Activated T-helper 1 cell treated with anti-CD3 and anti-CD28 coated beads, Interleukin-12 subunit alpha, Interleukin-12 subunit beta, Interleukin-2, Interleukin-4 antibody, amounts not matched to agents 30 ng/mL and 10 ng/mL and 1 ng/mL, durations not matched to agents 14 hours and 24 hours and 36 hours (primary cell): ENCODE measurements at places on chromosomes 13 and 19.
A peak's percentile ranks its signal among the peaks of the same experiment; 100 is the strongest.

DNA sequence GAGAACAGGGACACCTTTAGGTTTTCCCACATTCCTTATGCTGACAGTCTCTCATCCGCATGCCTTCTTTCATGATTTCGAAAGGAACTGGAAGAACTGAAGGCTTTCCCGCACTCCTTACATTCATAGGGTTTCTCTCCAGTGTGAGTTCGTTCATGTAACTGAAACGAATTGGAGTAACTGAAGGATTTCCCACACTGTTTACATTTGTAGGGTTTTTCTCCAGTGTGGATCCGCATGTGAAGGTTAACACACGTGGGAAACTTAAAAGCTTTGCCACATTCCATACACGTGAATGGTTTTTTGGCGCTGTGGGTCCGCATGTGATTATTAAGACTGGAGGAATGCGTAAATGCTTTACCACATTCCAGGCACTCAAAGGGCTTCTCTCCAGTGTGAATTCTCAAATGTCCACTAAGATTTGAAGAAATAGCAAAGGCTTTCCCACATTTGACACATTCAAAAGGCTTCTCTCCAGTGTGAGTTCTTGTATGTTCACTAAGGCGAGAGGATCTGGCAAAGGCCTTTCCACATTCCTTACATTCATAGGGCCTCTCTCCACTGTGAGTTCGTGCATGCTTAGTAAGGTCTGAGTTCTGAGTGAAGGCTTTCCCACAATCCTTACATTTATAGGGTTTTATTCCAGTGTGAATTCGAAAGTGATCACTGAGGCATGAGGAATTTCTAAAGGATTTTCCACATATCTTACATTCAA, 22.0 kb downstream of the ZNF266 start:
- DNase-seq = no peak

GRCh38 chr13:41137241-41137640, 4.6 kb upstream of the KBTBD6 start:
- DNase-seq = no peak

DNA sequence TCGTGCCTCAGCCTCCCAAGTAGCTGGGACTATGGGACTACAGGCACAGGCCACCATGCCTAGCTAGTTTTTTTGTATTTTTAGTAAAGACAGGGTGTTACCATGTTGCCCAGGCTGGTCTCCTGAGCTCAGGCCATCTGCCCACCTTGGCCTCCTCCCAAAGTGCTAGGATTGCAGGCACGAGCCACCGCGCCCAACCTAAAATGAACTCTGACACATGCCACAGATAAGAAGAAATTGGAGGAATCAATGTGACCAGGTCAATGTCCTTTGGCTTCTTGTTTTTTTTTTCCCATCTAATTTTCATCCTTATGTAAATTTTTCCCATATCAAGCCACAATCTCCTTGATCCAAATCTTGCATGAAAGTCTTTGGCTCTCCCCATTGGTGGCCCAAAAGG, 68.1 kb upstream of the SOX21 start:
- DNase-seq = no peak

- DNase-seq = no peak
Observed at GRCh38 chr19:17861542-17862402, 2.1 kb downstream of the RPL18A start.

GRCh38 chr13:92864584-92865284, 361.9 kb upstream of the GPC6 start:
- no peak for DNase-seq

GRCh38 chr13:20580257-20580656, 13.3 kb downstream of the IFT88 start:
- DNase-seq = no peak

GRCh38 chr13:37069597-37070103, 10.2 kb upstream of the SUPT20H start:
- no peak for DNase-seq

DNA sequence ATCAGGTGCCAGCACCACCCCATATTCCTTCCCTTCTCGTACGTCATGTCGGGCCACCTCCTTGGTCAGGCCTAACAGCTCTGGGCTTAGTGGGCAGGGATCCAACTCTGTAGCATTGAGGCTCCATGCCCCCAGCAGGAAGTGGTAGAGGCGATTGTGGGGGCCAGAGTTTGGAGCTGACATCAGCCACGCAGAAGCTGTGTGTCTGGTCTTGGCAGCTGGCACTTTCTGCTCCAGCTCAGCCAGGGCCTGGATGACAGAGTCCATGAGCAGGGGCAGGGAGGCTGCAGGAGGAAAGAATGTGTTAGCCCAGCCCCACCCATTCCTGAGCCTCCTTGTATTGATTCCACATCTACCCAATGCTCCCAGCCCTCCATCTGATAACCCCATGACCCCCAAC, 3.0 kb downstream of the PGLYRP2 start:
- no peak for DNase-seq

DNA sequence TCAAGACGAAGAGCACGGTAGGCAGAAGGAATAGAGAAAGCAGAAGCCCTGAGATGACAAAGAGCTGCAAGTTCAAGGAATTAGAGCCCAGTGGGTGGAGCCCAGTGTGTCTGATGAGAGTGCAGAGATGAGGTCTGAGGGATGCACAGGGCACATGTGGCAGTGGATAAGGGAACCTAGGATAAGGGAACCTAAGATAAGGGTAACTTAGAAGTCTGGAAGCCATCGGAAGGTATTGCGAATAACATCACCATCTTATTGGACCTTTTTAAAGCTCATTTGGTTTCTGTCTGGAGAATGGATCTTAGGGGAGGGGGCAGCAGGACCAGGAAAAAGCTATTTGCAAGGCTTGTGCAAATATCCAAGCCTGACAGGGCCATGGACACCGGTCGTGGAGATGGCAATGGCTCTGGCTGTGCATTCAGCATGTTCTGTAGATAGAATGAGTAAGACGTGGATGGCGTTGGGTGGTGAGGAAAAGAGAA, 1.3 kb downstream of the FPR3 start:
- DNase-seq = no peak

DNA sequence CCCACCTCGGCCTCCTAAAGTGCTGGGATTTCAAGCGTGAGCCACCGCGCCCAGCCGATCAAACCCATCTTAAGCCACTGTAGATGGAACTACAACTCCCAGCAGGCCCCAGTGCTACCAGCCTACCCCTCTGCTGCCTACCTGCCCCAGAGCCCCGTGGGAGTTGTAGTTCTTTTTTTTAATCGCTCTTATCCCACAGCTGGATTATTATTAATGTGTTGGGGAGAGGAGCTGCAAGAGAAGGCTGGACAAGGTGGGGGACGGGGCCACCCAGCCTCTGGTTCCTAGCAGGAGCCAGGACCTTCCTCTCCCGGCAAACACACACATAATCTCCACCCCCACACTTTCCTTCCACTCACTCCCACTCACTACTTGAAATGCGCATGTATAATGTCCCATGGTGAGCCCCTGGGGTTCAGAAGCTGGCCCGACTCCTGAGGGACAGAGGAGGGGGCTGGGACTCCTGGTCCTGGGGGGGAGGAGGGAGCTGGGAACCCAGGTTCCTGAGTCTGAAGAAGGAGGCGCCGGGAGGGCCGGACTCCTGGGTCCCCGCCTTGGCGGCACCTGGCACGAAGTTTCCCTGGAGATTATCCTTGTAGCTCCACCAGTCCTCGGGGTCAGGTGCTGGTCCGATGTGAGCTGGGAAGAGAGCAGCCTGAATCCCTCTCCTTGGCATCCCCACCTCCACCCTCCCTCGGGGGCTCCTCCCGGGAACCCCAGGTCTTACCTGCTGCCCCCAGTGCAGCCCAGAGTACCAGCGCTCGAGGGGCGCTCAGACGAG, 958 bp downstream of the CA11 start:
- peak; percentile 61 for DNase-seq

DNA sequence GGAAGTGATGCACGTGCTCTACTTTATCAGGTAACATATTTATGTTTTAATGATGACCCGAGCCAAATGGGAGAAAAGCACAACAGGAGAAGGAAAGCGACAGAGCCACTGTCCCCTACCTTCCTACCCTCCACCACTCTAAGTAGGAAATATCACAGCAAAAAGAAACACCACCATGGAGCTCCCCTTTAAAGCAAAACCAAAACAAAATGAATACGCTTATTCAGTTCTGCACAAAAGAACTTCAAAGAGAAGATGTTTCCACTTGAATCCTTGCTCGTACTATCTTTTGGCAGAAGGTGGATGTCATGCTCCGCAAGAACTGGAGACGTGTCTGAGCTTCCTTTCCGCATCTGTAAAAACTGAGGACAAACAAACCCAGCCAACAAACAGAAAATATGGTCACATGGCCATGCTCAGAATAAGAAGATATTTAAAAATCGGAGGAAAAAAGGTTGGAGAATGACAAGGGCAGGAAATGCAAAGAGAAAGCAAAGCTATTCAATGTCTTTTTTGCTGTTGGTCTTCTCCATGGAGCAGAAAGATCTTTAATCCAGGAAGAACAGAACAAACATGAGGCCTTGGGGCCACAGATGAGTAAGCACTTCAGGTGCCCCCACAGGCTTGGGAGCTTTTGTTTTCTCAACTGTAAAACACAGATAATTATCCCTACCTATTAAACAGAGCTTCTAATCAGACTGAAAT, 19.5 kb downstream of the N4BP2L1 start:
- DNase-seq = no peak

DNA sequence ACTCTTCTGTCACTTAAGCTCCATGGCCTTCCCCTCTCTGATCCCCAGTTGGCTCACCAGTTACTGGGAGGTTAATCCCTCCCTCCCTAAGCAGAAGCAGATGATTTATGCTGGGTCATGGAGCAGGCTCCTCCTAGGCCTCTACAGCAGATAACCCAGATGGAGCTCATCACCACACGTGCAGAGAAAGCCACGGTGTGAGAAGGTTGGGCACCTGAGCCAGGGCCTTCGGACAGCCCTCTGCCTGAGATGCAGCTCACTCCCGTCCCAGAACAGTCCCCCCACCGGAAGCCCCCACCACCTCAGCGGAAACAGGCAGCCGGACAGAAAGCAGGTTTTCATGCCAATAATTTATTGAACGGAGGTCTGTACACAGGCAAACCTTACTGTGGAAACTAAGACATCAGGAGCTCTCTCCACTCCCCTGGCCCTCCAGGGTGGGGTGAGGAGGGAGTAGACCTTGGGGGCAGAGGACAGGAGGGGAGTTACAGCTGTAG, 9.8 kb downstream of the ZNF526 start:
- DNase-seq = no peak

- DNase-seq = no peak
Observed at GRCh38 chr19:2591537-2592291, 110.8 kb downstream of the GNG7 start.

DNA sequence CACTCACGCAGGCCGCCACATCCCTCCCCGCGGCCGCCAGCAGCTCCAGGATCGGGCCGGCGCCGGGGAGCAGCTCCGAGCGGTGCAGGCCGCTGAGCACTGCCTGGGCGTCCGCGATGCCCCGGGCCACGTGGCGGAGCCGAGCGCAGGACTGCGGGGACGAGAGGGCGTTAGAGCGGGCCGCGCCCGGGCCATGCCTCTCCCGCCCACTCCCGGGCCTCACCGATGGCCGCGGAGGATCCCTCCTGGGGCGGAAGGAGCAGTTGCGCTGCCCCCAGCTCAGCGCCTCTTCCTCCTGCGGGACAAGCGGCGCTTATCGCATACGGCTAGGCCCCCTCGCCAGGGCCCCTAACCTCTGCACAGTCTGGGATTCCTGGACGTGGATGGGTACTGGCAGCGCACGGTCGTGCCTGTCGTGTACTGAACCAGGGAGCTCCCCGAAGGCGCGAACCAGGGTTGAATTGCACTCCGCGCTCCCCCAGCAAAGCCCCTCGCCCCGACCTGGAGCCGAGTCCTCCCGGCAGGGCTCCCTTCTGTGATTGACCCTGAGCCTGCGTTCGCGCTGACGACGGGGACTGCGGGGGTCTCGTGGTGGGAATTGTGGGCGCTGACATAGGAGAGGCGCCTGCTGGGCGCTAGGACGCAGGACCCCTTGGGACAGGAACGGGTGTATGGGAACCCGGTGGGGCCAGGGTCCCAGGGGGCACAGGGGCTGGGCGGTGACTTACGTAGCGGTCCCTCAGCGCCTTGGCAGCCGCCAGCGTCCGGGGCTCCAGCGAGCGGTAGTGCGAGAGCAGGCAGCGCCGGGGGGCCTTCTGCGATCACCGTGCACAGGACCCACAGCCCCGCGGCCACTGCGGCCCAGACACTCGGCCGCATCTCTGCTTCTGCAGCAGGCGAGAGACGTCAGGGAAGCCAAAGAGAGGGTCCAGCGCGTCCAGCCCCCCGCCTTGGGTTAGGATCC, 673 bp downstream of the IFNL4 start:
- no peak for DNase-seq

- DNase-seq = no peak
Observed at GRCh38 chr19:37635076-37636056, 19.9 kb downstream of the ZFP30 start.
